Parietal lobe (tissue), 2 donors: ENCODE measurements at places on chromosomes 2 and 18. TPM values are rescaled to one million over a fixed set of nuclear protein-coding genes. Genes with fewer than 3 reads are reported as not detected.

The HOXD4 gene
- total RNA-seq = not detected

The SKOR2 gene
- total RNA-seq = not detected

The NAPG gene
- total RNA-seq = 90.5 TPM

The CNGA3 gene
- 6.3 TPM for total RNA-seq

The GAL3ST2 gene
- 1.3 TPM for total RNA-seq

The ICOS gene
- total RNA-seq = not detected

The LAMA1 gene
- 26.0 TPM for total RNA-seq
